Upper lobe of left lung (tissue), 6 donors: ENCODE measurements at places on chromosomes 13 and 19. TPM values are rescaled to one million over a fixed set of nuclear protein-coding genes. Genes with fewer than 3 reads are reported as not detected.
A peak's percentile ranks its signal among the peaks of the same experiment; 100 is the strongest.

DNA sequence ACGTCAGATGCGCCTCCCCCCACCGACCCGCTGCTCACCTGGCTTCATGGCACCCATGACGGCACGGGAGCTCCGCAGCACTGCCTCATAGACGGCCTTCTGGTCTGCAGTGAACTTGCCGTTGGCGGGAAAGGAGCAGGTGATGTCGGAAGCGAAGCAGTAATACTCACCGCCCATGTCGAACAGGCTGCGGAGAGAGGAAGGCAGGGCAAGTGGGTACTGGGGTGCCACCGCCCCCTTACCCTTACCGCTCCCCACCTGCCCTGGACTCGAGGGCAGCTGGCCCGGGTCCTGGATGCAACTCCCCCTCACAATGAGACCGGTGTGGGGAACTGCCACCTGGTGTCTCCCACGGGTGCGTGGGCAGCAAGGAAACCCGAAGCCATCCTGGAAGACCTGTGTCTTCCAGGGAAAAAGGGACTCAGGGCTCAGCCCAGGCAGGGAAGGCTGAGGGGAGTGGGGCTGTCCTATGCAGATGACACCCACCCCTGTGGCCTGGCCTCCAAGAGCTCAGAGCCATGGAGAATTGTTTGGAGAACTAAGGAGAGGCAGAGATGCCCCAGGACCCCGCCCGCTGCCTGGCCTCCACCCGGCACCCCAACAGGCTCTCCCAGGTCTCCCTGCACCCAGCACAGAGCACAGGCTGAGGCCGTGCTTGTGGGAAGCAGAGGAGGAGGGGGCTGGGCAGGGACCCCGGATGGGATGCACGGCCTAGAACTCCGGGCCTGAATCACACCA is 28.3 kb downstream of the CEBPG start:
- no peak overlapping the region for H3K4me3 ChIP-seq
- H3K27ac ChIP-seq = no peak overlapping the region
- H3K27me3 ChIP-seq = no peaks in the 10 kb centered on the region
- H3K4me1 ChIP-seq = peaks cover 16% of the 10 kb centered on the region
- peak; percentile 75 for DNase-seq
- H3K36me3 ChIP-seq = peaks cover 4% of the 10 kb centered on the region

The SIAH3 gene
- not detected for total RNA-seq

GRCh38 chr19:36528921-36529518 is 949 bp upstream of the ZNF260 start:
- H3K27ac ChIP-seq = peak overlapping the region; percentile 95
- no peaks in the 10 kb centered on the region for H3K27me3 ChIP-seq
- H3K4me3 ChIP-seq = peak overlapping the region; percentile 63
- DNase-seq = no peak

The PABPC3 gene
- 0.11 TPM for total RNA-seq

- no peak overlapping the region for H3K27ac ChIP-seq
- DNase-seq = no peak
- H3K36me3 ChIP-seq = no peaks in the 10 kb centered on the region
- H3K4me1 ChIP-seq = no peaks in the 10 kb centered on the region
Observed at GRCh38 chr13:42405665-42406390, 133.9 kb downstream of the AKAP11 start.

GRCh38 chr13:80547341-80547740 is 206.4 kb upstream of the SPRY2 start:
- no peak overlapping the region for H3K27ac ChIP-seq
- no peak for DNase-seq
- no peaks in the 10 kb centered on the region for H3K36me3 ChIP-seq
- no peaks in the 10 kb centered on the region for H3K27me3 ChIP-seq

The SHISA7 gene
- total RNA-seq = not detected

DNA sequence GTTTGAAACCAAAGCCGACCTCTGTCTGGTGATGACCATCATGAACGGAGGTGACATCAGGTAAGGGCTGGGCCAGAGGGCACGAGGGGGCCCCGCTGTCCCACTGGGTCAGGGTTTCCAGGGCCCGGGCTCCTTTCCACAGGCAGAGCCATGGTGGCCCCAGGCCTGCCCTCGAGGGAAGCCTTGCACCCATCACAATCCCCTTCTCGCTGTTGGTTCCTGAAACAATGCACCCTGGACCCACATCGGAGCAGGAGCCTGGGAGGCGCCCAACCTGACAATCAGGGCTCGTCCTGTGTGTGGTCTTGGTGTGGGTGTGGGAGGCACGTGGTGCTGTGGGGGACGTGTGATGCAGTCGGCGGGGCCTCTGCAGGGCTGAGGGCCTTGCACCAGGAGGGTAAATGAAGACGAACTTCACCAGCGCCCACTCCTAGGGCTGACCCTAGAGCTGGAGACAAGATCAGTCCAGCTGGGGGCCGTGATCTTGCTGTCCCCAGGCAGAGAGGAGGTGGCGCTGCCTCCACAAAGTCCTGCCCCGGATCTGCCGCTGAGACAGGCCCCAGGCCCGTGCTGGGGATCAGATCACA is 2.8 kb downstream of the GRK1 start:
- no peaks in the 10 kb centered on the region for H3K36me3 ChIP-seq
- no peak overlapping the region for H3K4me3 ChIP-seq
- H3K27ac ChIP-seq = no peak overlapping the region
- no peaks in the 10 kb centered on the region for H3K27me3 ChIP-seq

- H3K4me3 ChIP-seq = no peak overlapping the region
- no peaks in the 10 kb centered on the region for H3K4me1 ChIP-seq
- no peak overlapping the region for H3K27ac ChIP-seq
- no peaks in the 10 kb centered on the region for H3K27me3 ChIP-seq
Observed at GRCh38 chr13:81568824-81569223, 1227.9 kb upstream of the SPRY2 start.

DNA sequence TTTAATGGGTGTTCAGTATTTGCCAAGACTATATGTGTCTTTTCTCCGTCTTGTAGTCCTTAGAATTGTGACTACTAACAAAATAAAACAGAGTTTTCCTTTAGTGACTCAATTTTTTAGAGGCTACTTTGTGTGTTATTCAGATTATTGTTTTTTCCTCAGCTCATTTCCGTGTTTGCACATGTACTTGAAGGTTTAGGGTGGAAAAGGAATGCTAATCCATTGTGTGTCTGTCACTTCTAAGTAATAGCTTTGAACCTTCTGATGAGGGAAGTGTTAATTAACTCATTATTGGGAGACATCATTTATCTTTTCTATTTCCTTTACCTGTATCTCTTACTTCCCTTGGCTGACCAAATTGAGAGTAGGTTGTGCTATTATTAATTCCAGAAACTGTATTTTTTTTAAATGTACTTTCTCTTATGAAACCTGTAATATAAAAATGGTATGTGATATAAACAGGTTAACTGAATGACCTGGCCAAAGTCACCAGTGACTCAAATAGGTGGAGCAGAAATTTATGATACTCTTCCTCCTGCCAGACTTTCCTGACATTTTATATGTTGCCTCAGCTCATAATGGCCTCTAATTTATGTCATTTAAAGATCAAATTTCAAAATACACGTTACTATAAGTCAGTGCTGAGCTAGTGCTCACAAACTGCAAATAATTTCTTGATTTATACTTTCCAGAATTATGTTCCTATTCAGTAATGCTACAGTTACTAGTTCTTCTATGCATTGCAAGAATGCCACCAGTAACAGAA is 88.8 kb downstream of the LMO7 start:
- H3K4me3 ChIP-seq = no peak overlapping the region
- no peak for DNase-seq
- peak overlapping the region; percentile 46 for H3K27ac ChIP-seq
- no peaks in the 10 kb centered on the region for H3K36me3 ChIP-seq
- H3K27me3 ChIP-seq = no peaks in the 10 kb centered on the region

DNA sequence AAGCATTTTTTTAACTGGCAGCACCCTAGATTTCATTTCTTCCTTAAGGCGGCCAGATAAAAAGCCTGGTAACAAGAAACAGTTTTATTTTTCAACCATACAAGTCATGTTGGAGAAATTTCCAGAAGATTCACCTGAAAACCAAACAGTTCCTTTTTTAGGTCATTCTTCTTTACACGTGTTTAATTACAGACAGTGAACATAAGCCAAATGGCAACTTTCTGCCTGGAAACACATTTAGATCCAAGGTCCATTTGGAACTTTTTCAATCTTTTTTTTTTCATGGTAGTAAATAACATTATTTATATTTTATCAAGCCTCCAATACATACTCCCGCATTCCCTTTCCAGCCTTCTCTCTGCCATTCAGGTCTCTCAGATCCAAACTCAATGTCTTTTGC is 886.1 kb upstream of the MIR17HG start:
- no peaks in the 10 kb centered on the region for H3K27me3 ChIP-seq
- DNase-seq = no peak
- no peak overlapping the region for H3K4me3 ChIP-seq
- H3K4me1 ChIP-seq = no peaks in the 10 kb centered on the region

GRCh38 chr19:17180997-17181702 is 34.0 kb upstream of the USE1 start:
- H3K4me1 ChIP-seq = peaks cover 8% of the 10 kb centered on the region
- no peak overlapping the region for H3K4me3 ChIP-seq
- H3K27ac ChIP-seq = no peak overlapping the region
- peaks cover 34% of the 10 kb centered on the region for H3K36me3 ChIP-seq

DNA sequence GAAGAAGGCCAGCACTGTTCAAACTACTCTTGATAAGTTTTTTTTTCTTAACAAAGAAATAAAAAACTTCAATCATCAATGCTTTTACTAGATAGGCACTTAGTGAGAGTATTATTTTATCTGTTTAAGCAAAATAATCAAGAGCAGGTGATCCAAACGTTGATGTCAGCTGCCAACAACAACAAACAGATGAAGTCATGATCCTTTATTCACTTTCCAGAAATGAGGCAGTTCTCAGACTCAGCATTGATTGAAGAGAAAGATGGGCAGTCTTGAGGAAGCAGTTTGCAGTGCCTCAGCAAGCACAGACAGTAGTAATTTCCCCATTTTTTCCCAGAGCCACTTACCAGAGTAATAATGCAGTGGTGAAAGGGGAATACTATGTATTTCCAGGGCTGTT is 38.4 kb upstream of the CSNK1A1L start:
- no peak overlapping the region for H3K4me3 ChIP-seq
- no peaks in the 10 kb centered on the region for H3K36me3 ChIP-seq
- H3K27me3 ChIP-seq = no peaks in the 10 kb centered on the region
- DNase-seq = no peak
- H3K27ac ChIP-seq = no peak overlapping the region
- no peaks in the 10 kb centered on the region for H3K4me1 ChIP-seq

DNA sequence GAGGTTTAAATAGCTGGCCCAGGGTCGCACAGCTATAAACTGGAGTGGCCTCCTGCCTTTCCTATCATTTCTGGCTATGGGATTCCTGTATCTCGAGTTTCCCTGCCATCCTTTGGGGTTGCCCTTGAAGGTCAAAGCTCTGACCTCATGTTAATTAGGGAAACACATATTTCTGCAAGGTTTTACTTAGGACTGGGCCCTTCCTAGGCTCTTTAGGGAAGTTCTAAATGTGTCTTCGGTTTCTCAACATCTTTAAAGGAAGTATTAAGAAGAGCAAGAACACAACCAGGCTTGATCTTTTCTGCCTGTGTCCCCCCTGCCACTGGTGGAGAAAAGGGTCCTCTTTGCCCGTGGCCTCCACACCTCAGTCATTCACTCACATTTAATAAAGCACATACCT is 10.8 kb downstream of the LCP1 start:
- DNase-seq = no peak
- H3K27me3 ChIP-seq = no peaks in the 10 kb centered on the region
- no peaks in the 10 kb centered on the region for H3K36me3 ChIP-seq
- H3K4me1 ChIP-seq = peaks cover 7% of the 10 kb centered on the region
- H3K27ac ChIP-seq = peak overlapping the region; percentile 54
- H3K4me3 ChIP-seq = no peak overlapping the region

DNA sequence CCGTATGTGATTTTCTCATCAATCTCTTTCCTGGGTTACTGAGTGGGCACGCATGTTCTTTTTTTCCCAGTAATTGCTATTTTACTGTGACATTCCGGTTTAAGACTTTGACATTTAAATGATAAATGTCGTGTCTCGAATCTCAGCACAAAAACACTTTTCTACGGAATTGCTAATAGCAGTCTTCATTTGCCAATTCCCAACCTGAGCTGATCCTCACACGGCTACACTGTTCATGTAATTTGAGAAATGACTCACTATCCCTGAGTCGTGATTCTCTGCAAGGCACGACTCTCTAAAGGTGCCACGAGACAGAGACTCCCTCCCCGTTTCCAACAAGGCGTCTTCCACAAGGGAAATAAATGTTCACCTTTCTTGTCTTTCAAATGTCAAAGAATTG is 88.7 kb upstream of the USP29 start:
- DNase-seq = no peak
- no peaks in the 10 kb centered on the region for H3K36me3 ChIP-seq
- H3K27me3 ChIP-seq = no peaks in the 10 kb centered on the region
- H3K4me1 ChIP-seq = no peaks in the 10 kb centered on the region
- no peak overlapping the region for H3K27ac ChIP-seq

- H3K27me3 ChIP-seq = no peaks in the 10 kb centered on the region
- H3K27ac ChIP-seq = no peak overlapping the region
- DNase-seq = no peak
- no peaks in the 10 kb centered on the region for H3K36me3 ChIP-seq
Observed at GRCh38 chr13:24116131-24116530, 44.4 kb upstream of the SPATA13 start.

GRCh38 chr19:16359074-16359473 is 34.4 kb downstream of the KLF2 start:
- peaks cover 33% of the 10 kb centered on the region for H3K4me1 ChIP-seq
- no peak for DNase-seq
- H3K4me3 ChIP-seq = no peak overlapping the region
